Ascending aorta (tissue), 2 donors: ENCODE measurements at places on chromosomes 13 and 19.

DNA sequence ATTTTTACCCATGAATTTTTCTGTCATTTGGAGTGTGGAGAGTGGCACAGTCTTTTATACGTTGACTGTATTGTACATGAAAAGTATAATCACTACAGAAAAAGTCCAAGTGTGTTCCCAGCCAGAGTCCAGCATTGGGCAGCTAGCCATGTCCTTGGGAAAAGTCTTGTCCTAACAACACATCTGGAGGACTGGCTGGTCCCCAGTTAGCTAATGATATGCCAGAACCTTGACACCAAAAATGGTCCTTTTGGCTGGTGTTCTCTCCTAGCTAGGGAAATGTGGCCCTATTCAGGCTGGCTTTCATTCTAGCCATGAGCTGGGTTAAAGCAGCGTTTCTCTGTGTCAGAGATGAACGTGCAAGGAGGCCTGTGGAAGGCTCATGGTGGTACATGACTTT is 98.9 kb downstream of the ESD start:
- DNase-seq, result peak; percentile 84

DNA sequence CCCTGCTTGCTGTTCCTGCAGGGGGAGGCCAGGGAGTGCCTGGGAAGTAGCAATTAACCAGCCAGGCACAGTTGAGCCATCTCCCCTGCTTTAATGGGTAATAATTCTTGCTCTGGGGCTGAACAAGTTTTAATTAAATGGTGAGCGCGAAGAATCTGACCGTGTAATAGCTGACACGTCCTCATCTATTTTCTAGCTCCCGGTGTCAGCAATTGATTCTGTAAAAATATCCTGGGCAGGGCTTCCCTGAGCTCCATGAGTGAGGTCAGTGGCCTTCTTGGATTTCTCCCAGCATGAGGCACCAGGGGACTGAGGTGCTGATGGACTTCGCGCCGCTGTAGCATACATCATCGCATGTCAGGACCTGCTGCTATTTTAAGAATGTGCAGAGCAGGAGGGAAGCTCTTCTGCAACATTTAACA is 26.9 kb downstream of the SIPA1L3 start:
- DNase-seq, result no peak

DNA sequence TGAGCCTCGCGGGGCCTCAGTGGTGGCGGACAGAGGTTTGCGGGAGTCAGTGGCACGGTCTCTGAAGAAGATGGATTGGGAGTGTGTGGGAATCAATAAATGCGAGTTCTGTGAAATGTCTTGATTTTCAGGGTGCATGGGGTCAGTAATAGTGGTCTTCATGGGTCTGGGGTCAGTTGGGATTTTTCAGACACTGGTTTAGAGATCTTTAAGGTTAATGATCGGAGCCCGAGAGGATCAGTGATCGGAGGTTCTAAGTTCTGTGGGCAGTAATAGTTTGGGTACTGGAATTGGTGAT is 377 bp downstream of the ZNF793 start:
- no peak for DNase-seq

- peak; percentile 75 for DNase-seq
Measured at GRCh38 chr19:2271234-2272103, 10.5 kb downstream of the PEAK3 start.

GRCh38 chr19:49592486-49593232 is 1.7 kb downstream of the PRR12 start:
- no peak for DNase-seq

GRCh38 chr13:84536906-84537305 is 654.6 kb upstream of the SLITRK1 start:
- DNase-seq, result no peak

- no peak for DNase-seq
Measured at GRCh38 chr13:74838096-74838495, 643.9 kb downstream of the TBC1D4 start.
